ENCODE measurements at places on chromosomes 11 and 22.

DNA sequence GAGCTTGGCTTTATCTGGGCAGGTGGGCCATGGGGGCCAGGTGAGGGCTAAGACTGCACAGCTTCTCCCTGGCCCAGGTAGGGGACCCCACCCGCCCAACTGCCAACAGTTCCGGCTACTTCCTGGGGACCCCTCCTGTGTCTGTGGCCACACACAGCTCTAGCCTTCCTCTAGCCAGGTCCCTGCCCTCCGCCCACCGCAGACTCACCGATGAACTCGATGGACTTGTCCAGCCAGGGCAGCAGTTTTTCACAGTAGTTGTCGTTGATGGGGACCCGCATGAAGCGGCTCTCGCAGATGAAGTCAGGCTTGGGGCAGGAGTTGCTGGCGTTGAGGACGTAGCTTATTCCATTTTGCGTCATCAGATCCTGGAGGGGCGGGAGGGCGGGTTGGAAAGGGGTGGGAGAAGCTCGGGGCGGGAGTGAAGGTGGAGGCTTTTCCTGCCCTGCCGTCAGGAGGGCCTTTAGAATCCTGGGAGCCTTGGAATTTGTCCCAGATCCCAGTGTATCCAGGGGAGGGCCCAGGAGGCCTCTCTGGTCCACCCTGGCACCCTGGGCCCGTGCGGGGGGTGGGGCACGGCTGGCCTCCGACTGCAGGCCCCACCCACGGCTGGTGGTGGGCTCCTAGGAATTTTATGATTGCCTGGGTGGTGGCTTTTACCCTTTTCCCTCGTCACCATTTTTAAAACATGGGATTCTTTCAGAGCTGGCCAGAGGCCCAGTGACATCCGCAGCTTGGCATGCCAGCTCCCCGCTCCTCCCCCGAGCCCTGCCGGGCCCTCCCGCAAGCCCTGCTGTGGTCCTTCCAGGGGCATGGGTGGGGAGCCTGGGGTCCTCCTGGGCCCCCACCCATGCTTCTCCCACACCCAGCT, 13.9 kb downstream of the DUSP8 start:
- DNase-seq, result no peak

DNA sequence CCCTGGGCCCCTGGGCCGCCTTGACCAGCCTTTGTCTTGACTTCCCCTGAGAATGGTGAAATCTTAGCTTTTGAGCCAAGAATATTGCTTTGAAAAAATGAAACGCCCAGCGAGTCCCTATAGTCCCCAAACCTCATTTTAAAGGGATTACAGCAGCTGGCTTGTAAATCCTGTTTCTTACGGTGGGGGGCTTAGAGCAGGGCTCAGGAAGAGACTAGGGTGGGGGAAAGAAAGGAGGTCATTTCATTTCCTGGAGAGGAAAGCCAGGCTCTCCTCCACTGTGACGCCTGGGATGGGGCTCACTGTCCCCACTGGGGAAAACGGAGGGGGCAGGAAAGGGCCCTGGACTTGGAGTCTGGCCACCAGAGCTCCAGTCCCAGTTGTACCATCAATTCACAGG, 72.2 kb upstream of the ALX4 start:
- DNase-seq, result no peak

DNA sequence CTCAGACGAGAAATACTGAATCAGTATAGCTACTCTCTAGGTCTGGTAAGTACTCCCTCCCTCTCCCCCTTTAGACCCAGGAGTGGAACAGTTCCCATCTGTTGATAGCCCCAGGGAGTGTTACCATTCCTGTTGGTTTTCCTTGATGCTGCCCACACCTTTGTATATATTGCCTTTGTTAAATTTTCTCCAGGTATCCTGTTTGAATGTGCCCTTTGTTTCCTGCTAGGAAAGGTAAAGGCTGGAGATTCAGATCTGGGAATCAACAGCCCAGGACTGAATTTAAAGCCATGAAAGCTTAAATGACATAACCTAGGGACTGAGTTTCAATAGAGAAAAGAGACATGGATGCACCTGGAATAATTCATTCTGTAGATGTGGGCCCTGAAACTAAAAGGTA, 68.3 kb downstream of the CCDC83 start:
- DNase-seq, result no peak

DNA sequence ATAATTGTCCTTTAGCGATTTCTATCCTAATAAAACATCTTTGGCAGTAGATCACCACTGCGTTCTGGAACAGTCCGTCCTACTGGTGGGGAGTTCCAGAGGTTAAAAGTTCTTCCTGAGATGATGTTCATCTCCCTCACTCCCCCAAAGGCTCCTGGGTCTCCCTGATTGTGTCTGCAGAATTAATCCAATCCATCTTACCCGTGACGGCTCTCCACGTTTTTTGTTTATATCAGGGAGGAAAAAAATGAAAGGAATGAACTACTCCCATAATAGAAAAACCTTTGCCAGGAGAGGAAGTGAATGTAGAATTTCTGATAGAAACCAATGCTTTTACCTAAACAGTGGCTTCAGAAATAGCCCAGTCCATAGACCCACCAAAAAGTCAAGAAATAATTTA, 81.6 kb downstream of the LARGE1 start:
- DNase-seq, result no peak

DNA sequence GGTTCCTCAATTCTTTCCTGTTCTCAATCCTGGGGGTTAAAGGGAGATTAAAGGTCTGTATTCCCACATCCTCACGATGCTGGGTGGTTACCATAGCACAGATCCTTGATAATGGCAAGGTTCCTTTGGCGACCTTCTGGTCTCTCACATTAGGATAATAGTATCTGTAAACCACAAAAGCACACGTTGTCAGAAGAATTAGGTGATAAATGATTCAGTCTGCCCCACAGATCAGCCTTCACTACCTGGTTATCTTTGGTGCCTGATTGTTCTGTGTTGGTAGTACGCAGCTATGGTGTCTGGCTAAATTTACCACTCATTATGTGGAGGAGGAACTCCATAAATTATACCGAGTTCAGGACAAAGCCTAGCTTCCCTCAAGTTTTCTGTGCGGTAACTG, 78.4 kb downstream of the C2CD3 start:
- no peak for DNase-seq

GRCh38 chr11:120632579-120632978, 121.0 kb downstream of the GRIK4 start:
- no peak for DNase-seq

DNA sequence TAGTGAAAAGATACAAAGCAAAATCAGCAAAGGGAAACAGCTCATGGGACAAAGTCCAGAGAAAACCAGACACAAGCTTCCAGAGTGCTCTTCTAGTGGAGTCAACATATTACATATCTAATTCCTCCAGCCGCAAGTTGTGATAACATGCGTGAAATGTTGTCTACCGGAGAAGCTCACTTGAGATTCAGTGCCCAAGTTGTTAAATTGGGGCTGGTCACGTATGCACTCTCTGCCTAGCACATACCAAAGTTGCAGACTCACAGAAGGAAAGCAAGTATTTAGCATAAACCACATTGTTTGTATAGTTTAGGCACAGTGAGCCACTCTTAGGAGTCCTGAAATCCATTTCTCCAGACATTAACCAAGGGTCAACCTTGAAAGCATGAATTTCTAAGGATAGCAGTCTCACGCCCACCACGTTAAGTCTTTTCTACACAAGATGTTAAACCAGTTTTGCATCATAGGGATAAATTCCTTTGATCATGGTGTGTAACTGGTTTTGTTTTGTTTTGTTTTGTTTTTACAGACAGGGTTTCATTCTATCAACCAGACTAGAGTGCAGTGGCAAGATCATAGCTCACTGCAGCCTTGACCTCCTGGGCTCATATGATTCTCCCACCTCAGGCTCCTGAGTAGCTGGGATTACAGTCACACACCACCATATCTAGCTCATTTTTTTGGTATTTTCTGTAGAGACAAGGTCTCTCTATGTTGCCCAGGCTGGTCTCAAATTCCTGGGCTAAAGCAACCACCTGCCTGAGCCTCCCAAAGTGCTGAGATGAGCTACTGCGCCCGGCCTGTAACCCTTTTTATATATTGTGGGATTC, 39.5 kb upstream of the EP300 start:
- DNase-seq, result no peak

- no peak for DNase-seq
Observed at GRCh38 chr11:12577725-12578644, 96.2 kb upstream of the TEAD1 start.

GRCh38 chr22:20867179-20868024, 8.6 kb downstream of the SNAP29 start:
- DNase-seq, result no peak

DNA sequence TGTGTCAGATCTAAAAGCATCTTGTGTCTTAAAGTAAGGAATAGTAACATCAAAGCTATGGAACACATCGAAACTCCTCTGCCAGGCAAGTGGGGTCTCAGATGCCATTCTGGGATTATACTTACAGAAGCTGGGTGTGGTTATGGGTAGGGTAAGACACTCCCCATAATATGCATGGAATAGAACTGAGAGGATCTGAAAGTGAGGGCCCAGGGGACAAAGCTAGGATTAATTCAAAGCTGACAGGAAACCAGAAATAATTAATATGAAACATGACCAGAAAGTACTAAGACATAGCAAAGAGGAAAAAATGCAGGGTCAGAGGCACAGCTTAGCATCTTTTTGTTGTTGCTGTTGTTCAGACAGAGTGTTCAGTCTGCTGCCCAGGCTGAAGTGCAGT, 40.2 kb upstream of the EED start:
- no peak for DNase-seq

GRCh38 chr22:48947636-48948035, 880.0 kb downstream of the BRD1 start:
- DNase-seq, result no peak

- no peak for DNase-seq
Observed at GRCh38 chr22:46522797-46523196, 14.6 kb downstream of the CELSR1 start.

GRCh38 chr11:88861618-88862017, 204.2 kb downstream of the GRM5 start:
- DNase-seq, result no peak
